ENCODE measurements at places on chromosomes 1 and 21.

GRCh38 chr21:15298306-15298705 lies 233.5 kb upstream of the NRIP1 start:
- DNase-seq, result no peak

GRCh38 chr1:55969322-55969721 lies 610.0 kb downstream of the PLPP3 start:
- no peak for DNase-seq

DNA sequence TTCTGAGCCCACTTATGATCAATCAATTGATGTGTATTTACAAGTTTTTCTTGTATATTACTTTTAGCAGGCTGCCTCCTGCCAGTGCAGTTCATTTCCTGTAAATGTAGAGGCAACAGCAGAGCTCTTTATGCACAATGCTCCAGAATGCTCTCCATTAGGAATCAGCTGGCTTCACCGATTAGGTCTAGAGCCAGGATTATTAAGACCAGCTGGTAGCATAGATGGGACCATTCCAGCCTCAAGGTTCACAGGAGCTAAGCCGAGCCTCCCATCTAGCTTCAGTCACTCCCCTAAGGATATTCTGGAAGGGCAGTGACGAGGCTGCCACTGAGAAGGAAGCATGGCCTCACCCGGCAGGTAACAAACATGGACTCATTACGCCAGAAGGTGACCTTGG lies 36.8 kb downstream of the DHRS3 start:
- DNase-seq, result no peak

DNA sequence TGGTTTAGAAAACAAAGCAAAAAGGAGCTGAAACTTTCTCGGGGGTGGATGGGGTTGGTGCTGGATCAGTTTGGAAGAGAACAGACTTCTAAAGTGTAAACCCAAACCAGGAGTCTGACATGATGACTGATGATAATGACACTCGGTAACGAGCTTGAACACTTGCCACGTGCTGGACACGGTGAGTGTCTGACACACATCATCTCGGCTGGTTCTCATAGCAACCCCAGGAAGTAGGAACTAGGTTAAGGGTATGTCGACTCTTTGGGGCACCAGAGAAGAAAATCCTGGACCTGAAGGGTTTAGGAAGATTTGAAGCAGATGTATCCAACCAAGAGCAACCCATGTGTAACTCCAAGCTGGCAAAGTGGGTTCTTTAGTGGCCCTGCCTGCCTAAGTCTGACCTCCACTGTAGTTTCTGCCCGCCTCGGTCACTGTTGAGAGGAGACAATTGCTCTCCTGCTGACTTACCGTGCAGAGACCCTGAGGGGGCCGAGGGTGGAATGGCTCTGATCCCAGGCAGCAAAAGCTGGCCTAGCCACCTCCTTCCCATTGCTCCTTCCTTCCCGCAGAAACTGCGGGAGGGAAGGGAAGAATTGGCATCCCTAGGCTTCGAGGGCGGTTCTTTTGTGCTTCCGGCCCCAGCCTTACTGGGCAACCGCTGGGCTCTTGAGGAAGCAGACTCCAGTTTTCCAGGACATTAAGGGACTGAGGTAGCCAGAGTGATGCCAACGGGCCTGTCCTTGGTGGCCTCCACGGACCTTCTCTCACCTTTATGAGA lies 156.0 kb downstream of the TOMM20 start:
- peak; percentile 85 for DNase-seq

GRCh38 chr1:203126866-203127665 lies 460 bp upstream of the ADORA1 start:
- no peak for DNase-seq

DNA sequence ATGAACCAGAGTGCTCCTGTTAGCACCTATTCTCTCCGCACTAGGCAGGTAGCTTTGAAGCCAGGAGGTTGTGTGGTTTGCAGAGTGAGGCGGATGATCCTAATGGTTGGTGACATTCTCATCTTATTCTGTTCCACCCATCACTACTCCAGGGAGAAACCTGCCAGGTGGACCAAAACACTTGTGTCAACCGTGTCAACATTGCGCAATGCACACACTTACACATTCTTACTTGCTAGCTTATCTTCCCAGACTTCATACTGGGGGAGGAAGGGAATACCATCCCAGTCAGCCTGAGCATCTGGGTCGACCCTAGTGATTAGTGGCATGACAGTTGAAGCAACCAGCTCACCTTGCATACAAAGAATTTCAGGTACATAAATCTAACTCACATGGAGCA lies 236.9 kb downstream of the RPS6KC1 start:
- no peak for DNase-seq

GRCh38 chr1:185338719-185339622 lies 21.9 kb upstream of the IVNS1ABP start:
- DNase-seq, result no peak

GRCh38 chr1:9246215-9246614 lies 11.6 kb downstream of the H6PD start:
- DNase-seq, result no peak

- no peak for DNase-seq
These were observed 70.8 kb downstream of the DTL start for GRCh38 chr1:212106286-212106792.

DNA sequence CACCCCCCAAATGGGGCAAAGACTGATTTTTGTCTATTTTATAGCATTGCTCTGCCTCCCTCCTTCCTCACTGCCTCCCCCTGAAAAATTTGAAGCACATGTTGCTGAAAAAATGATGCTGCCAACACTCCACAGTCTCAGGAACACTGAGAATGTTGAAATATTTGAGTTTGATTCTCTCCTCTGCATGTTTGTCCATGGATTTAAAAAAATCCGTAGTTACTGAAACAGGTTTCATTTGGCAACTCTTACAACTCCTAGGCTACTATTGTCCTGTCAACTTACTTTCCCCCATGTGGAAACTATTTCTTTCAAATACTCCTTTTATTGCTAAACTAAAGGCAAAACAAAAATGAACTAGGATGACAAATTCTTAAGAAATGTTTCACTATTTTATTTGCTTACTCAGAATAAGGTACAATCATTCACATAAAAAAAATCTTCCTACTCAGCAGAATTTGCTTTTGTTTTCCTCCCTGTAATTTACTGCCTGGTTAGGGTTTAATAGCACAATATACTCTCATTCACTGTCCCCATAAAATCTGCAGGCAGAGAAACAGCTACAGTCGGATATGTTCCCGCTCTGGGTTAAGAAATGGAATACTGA lies 50.2 kb downstream of the C21orf91 start:
- no peak for DNase-seq

- DNase-seq, result no peak
These were observed 218.0 kb upstream of the GALNT2 start for GRCh38 chr1:229848752-229849677.

DNA sequence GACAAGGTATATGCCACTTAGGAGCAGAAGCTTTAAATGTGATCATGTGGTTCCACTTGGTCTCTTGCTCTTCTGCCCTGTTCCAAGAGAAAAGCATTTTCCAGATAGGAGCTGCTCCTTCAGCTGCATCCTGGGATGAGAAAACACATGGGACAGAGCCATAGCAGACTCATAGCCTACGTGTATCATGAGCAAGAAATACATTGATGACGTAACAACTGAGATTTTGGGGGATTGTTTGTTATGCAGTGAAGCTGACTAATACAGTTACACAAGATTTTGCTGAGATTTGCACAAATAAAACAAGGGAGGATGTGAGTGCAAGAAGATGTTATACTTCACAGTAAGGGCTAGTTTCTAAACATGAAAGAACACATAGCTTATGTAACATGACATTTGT lies 36.0 kb upstream of the IRF2BP2 start:
- DNase-seq, result no peak

- peak; percentile 28 for DNase-seq
These were observed 104.4 kb downstream of the PIK3R3 start for GRCh38 chr1:46027788-46028573.

GRCh38 chr1:110559157-110559556 lies 40.2 kb upstream of the KCNA10 start:
- no peak for DNase-seq

- DNase-seq, result no peak
These were observed 37.8 kb downstream of the PLEKHO1 start for GRCh38 chr1:150187560-150187931.

DNA sequence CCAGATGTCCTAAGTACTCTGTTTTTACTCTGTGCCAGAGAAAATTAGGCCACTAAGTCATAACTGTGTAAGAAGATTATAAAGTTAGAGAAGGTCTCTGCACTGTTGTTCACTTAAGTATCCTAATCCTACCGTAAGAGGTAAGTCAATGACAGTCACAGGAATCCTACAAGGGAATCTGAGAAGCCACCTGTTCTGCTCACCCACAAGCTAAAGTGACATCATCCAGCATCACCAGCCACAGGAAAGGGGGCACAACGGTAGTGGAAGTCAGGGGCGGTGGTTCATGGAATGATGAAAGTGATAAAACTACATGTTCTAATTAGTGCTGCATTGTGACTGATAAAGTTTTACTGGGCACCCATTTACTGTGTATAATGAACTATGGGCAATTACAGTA lies 92.7 kb downstream of the PLD5 start:
- DNase-seq, result no peak

DNA sequence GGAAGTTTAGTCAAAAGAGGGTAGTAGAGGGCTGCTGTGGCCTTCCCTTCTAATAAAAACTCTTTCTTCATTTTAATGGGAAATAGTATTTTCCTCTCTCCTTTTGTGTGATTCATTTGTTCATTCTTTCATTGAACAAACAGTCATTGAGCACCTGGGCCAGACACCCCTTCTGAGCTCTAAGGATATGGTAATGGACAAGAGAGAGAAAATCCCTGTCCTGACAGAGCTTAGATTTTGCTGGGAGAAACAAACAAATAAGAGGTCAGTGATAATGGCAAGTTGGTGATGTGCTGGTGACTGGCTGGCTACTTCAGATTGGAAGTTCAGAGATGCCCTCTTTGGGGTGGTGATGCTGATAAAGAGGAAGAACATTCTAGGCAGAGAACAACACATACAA lies 59.3 kb downstream of the CDC14A start:
- no peak for DNase-seq

DNA sequence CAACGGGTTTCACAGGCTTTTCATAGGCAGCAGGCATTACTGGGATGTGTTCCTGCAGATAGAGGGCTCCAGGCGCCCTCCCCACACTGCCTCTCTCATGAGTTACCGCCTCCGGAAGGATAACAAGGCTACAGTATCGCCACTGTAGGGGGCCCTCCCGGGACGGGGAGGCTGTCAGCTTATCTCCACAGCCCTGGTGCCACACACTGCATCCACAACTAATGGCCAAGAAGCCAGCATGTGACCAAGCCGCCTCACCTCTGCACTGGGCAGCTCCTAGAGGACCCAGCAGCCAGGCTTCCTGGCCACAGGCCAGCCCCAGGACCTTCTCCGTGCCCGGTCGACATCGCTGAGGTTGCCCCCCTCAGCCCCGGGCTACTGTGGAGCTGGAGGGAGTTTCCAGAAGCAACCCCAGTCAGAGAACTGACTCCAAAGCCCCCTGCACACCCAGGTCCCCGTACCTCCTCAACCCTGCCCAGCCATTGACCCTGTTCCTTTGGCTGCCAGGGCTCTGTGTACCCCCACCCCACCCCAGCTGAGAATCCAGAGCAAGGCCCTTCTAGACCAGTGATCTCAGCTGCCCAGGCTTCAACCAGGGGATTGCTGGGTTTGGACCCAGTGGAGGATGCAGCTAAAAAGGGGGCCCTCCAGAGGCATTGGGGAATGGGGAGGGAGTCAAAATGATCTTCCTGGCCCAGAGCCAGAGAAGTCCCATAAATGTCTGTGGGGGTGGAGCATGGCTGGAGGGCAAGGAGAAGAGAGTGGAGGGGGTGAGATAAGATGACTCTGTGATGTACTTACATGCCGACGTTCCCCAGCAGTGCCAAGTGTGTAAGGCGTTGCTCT lies 45.0 kb downstream of the NEK2 start:
- DNase-seq, result no peak

DNA sequence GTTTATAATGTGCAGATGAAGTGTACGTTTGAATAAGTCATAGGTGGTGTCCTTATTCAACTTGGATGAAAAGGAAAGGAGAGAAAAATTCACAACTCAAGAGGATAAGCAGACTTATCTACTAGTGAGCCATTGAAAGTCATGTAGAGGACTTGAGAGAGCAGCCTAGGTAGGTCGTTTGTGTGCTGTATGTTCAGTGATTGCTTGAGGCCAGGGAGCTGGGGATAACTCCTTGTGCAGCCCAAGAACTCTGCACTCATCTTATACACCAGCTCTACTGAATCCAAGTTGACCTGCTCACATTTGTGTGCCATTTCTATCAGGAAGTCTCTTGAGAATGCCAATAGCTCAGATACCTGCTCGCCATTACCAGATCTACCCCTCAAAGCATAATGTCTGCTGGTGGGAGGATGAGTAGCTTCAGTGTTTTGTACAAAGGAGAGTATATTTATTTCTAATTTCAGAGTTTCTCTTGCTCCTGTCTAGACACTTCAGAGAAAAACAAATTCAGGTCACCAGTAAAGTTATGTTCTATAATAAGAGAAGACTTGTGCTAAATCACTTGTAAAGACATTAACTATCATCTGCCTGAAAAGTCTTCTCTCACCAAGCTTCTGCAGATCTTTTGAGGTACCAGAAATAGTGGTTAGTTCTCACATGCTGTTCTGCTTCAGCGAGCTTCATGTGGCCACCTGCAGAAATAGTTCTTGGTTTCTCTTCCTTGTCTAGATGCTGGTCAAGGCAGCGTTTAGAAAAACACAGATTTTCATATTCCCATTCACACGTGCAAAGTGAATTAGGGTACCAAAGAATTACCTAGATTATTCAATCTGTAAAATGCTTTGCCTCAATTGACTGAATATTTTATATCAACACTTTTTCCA lies 10.8 kb downstream of the S1PR1 start:
- DNase-seq, result no peak

DNA sequence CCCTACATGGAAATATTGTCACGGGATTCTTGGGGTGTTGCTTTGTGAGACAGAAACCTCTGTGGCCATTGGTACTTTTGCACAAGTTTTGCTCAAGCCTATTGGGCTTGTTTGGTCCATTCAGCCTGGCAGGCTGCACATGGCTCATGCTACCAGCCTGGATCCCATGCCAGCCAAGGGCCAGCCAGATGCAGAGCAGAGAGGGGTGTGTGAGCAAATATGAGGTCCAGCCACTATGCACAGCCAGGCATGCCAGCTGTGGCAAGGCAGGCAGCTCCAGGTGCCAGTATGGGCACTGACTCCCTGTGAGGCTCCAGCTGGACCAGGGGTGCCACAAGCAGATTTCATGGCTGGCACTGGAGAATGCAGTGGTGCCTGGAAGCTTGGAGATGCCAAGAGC lies 6.7 kb upstream of the CHD1L start:
- DNase-seq, result no peak

GRCh38 chr1:202597090-202597761 lies 113.0 kb downstream of the SYT2 start:
- DNase-seq, result no peak

All from vagina (tissue), 2 donors.